HS-5 (cell line): ENCODE measurements at places on chromosomes 6 and 20.

- DNase-seq = no peak
Observed at GRCh38 chr6:1654054-1654453, 44.3 kb downstream of the FOXC1 start.

- DNase-seq = no peak
Observed at GRCh38 chr6:85436939-85437495, 12.9 kb upstream of the NT5E start.

DNA sequence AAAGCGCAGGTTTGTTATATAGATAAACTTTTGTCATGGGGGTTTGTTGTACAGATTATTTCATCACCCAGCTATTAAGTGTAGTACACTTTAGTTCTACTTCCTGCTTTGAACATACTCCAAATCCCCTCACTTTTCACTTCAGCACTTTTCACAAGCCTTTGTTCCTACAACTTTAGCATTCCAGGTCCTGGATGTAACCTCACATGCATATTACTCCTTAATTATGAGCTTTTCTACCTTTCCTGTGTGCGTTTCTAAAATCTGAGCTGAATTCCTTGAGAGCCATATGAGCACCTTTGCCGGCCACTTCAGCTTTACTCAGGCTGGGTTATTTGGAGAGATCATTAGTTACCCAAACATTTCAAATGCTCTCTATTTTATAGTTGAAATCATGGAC, 179.2 kb upstream of the TNFAIP3 start:
- no peak for DNase-seq

DNA sequence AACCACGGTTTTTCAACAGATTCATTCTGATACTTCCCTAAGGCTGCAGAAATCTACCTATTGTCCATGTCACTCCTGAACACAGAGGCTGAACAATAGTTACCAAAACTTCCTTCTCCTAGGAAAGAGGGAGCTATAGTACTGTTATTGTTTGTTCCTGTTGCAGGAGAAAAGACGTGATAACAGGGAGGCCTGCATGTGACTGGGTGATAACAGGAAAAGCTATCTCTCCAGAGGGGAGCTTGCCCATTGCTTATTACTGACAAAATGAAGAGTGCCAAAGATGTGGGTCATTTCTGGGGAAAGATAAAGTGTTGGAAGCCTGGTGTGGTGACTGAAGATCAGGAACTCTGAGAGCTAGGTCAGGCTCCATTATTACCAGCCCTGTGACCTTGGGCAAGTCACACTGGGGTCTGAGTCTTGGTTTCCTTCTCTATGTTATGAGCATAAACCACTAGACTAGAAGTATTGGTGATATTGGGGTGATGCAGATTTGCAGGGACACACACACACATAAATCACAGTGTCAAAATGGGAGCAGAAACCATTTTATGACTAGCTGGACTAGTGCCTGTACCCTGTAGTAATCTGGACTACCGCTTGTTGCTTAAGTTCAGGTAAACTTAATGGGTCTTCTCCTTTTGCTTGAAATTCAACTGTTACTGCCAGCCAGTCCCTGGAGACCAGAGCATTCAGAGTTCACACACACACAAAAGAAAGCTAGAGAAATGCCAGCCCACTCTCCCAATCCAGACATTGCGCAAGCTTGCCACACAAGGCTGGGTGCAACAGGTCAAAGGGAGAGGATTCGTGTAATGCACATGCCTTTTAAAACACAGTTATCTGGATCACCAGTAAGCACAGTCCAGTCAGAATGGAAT, 136.0 kb upstream of the CNR1 start:
- DNase-seq = no peak

GRCh38 chr6:161265554-161265953, 8.3 kb downstream of the AGPAT4 start:
- no peak for DNase-seq

- DNase-seq = no peak
Observed at GRCh38 chr6:43559328-43559727, 16.5 kb downstream of the XPO5 start.
